ENCODE measurements at places on chromosomes 1 and 21.

DNA sequence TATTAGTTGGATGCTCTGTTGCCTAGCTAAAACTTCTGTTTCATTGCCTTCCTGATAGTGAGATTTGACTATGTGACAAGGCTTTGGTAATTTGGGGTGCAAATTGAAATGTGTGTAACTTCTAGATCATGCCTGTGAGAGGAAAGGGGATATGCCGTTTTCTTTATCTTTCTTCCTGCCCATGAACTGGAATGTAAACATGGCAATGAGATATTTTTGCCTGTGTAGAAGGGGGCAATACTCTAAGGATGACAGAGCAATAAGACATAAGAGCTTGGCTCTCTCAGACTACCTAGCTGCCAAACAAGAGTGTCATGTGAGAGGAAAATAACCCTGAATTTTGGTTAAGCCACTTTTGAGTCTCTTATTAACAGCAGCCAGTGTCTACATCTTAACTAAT is 49.7 kb downstream of the RAP1A start:
- DNase-seq = no peak

- DNase-seq = no peak
Measured at GRCh38 chr1:80272495-80272894, 1266.0 kb upstream of the ADGRL4 start.

DNA sequence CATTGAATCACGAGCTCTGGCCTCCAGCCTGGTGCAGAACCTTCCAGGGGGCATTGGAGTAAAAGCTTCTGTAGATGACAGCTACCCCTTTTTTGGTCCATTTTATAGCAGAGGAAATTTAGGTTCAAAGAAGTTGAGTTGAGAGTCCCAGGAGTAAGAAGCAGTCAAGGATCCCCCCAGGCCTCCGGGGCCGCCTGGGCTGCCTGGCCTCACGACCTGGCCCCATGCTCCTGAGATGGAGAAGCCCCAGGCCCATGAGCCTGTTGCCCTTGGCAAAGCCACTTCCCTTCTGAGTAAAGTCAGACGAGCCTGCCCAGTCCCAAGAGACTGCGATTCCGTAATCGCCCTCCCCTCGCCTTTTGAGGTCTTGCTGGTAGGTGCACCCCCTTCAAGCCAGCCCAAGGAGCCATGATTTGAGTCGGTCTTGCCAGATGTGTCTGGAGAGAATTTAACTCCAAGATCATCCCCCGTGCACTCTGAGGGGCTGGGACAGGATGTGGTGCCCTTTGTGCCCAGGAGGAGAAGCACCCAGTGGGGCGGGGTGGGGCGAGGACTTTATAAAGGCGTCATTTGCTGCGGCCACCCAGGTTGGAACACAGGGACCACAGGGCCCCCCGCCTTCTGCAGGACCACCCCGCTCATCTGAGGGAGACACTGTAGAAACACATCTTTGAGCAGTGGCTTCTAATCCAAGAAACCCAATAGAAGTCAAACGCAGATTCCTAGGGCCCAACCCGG is 30.1 kb downstream of the PDE9A start:
- DNase-seq = no peak

- no peak for DNase-seq
Measured at GRCh38 chr1:223008808-223009207, 134.2 kb downstream of the TLR5 start.

GRCh38 chr1:30928789-30929134 is 20.2 kb upstream of the SDC3 start:
- no peak for DNase-seq

Measured in NCI-H1048 (cell line).